SK-N-SH (cell line): ENCODE measurements at places on chromosomes 5 and 9. TPM values are rescaled to one million over a fixed set of nuclear protein-coding genes. Genes with fewer than 3 reads are reported as not detected.

DNA sequence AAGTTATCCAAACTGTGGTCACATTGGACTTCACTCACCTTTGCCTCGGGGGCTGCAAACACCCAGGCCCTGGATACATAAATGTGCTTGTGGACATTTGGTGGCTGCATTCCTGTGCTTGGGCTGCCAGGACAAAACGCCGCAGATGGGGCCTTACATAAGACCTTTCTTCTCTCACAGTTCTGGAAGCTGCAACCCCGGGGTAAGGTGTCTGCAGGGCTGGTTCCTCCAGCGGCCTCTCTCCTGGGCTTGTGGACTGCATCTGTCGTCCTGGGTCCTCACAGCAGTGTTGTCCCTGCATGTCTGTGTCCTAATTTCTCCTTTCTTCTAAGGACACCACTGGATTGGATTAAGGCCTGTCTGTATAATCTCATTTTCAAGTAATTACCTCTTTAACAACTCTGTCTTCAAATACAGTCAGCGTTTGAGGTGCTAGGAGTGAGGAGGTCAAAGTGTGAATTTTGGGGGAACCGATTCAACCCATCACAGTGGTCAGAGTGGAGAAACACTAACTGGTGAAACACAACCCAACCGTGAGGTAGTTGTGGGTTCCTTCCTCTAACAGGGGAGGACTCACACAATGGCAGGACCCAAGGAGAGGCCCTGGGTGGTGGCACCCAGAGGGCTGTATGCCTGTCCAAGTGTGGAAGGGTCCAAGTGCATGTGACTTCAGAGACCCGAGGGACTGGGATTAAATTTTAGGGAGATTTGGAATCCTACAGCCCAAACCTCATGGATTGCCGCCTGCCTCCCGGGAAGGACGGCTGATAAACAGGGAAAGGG, 415.6 kb downstream of the IRX2 start:
- no peak for DNase-seq

DNA sequence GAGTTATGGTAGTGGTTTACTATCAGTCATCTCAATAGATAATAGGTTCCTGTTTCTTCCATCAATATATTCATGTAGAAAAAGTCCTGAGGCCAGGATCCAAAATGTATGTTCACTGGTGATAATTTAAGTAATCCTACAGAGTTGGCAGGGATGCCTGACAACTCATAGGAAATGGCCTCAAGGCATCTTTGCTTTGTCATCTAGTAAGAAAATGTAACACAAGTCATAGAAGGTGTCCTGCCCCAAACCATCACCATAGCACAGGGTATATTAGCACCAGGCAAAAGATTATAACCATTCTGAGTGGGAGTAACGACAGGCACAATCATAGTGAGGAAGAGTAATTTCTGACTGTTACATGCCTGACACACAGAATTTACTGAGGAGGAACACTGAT, 257.0 kb downstream of the TMEM167A start:
- no peak for DNase-seq

GRCh38 chr9:137311986-137312851, 10.1 kb upstream of the NRARP start:
- DNase-seq: peak; percentile 36

DNA sequence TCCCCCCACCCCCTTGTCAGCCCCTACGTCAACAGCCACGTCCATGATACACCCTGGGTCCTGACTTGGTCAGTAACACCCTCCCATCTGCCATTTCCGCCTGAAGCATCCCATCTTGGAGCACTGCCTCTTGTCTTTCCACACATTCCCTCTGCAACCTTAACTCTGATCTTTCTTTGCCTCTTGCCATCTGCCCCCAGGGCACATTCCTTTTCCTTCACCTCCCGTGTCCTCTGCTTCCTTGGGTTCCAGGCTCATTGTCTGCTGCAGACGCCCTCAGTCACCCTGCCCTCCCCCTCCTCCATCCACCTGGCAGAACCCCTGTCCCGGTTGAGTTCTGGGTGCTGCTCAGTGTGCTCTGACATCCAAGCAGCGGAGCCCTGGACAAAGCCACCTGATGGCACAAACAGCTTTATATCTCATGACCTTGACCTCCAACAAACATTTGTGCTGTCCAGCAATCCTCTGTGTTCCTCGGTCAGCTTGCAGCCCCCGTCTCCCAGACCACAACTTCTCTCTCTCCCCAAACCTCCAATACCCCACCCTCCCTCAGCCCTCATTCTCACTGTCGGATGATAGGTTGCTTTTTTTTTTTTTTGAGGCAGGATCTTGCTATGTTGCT, 97.7 kb upstream of the IER5L start:
- no peak for DNase-seq

IFNA21 gene
- polyA plus RNA-seq: not detected in 2 replicates

DNA sequence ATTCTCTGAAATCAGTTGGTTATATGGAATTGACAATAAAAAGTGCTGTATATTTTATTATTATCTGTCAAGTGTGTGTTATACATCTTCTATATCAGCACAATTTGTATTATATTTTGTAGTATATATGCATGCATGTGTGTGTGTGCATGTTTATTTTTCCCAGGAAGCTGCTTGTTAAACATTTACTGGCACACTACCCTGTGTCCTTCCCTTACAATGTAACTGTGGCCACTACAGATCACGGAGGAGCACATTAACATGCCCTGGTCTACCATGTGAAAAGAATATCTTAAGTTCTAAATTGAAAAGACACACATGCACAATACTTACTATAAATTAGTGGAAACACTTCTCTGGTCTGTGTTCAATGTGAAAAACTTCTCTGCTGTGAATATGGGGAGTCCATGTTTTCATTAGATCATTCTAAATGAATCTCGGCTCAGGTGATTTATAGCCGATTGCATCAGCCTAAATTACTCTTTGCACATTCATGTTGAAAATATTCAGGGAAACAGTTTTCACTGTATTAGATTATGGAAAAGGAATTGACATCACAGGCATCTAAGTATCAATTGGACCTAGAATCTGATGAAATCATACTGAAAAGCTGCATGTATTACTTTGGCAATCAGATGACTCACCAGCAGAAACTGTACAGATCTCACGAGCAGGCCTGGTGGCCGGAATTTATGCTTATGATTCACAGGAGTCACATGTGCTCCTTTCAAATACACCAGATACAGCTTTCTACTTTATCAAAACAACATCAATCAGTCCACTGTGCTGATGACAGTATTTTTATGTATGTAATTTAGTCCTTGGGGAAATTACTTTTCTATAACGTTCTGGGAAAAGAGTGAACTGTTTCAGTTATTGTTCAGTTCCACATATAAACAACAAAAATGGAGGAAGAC, 39.4 kb downstream of the LURAP1L start:
- DNase-seq: peak; percentile 59
